ENCODE measurements at places on chromosomes 2 and 18.

DNA sequence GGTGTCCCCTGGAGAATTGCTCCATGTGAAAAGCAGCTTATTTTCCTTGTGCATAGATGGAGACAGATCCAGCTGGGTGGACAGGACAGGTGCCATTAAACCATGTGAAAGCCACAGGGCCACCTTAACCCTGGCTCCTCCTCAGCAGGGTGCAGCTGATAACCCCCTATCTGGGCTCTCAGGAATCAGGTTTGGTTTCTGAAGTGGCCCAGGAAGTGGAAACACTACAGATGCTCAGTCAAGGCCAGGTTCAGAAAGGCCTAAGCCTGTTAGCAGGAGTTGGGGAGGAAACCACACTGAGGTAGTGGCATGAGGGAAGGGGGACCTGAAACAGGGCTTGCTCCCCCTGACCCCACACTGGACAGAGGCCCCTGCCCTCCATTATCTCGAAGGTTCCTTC, 217.0 kb downstream of the SPP2 start:
- DNase-seq: no peak

GRCh38 chr2:169131587-169132512, 62.5 kb downstream of the DHRS9 start:
- DNase-seq: peak; percentile 63

- no peak for DNase-seq
Observed at GRCh38 chr18:23661735-23662308, 889 bp downstream of the ANKRD29 start.

DNA sequence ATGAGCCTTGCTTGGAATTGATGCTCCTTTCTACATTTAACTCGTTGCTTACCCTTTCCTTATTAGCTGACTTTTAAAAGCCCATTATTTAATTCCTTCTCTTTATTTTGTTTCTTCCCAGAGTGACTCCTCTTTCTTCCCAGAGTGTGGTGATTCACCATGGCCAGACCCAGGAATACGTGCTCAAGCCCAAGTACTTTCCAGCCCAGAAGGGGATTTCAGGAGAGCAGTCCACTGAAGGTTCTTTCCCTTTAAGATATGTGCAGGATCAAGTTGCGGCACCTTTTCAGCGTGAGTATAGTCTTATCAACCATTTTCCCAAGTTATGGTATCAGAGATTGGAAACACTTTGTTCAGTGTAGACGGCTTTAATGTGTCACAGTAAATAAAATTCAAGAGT, 163.7 kb downstream of the LTBP1 start:
- no peak for DNase-seq

DNA sequence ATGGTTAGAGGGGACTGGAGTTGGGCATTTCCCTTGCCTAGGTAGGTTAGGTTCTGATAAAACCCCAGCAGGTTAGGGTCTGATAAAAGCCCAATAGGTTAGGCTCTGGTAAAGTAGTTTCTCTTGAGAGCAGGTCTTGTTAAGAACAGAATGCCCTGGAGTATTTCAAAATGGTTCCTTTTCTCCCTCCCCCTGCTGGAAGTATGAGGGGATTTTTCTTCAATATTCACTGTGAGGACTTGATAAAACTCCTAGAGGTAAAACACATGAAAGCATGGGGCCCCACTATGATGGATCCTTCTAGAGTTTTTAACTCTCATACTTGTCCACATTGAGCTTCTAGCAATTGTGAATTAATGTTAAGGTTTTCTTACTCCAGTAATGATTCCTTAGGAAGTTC, 27.6 kb downstream of the ANKAR start:
- DNase-seq: no peak

DNA sequence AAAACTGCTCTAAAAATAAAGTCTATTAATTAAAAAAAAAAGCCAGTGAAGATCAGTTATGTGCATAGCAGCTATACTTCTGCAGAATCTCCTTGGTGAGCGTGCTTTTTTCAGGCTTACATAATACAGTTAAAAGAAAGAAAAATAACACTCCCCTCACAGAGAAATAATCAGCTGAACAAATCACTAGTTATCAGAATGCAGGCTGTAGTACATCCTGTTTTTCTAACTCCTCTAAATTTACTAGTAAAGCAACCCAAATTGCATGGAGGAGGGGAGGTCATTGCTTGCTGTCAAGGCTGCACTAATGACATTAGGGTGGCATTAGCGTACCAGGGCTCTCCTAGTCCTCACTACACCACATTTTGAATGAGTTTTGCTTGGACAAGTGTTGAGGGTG, 192.2 kb downstream of the PLCL1 start:
- DNase-seq: no peak

DNA sequence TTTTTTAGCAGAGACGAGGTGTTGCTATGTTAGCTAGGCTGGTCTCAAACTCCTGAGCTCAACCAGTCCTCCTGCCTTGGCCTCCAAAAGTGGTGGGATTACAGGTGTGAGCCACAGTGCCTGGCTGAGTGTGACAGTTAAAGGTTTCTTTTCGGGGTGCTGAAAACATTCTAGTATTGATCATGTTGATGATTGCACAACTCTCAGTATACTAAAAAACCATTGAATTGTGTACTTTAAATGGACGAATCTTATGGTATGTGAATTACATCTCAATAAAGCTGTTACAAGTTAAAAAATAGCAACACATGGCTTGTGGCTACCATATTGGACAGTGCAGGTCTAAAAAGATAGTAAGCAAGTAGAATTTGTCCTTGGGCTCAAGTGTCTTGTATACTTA, 22.3 kb downstream of the PAPOLG start:
- DNase-seq: no peak

DNA sequence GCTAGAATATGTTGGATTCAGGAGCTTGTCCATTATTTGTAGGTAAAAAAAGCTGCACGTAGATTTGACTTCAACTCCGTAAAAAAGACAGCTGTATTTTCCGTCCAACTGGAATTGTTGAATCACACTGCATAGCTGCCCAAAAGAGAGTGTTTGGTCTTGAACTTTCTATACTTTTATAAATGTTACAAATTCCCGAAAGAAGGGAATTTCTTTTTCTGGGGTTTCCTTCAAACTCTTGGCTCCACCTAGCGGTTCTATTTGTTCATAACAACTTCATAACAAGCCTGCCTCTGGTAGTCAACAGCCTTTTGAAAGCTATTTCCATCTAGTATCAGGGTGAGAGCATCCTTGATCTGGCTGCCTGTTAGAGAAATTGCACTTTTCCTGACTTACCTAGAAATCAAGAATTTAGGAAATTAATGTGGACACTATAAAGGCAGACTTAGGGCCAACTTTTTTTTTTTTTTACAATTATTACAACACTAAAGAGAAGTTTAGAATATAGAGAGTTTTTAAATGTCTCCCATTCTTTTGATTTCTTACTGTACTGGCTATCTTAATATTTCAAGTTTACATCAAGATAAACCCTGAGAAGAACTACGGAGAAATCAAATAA, 48.1 kb downstream of the TMEM185B start:
- DNase-seq: peak; percentile 76

DNA sequence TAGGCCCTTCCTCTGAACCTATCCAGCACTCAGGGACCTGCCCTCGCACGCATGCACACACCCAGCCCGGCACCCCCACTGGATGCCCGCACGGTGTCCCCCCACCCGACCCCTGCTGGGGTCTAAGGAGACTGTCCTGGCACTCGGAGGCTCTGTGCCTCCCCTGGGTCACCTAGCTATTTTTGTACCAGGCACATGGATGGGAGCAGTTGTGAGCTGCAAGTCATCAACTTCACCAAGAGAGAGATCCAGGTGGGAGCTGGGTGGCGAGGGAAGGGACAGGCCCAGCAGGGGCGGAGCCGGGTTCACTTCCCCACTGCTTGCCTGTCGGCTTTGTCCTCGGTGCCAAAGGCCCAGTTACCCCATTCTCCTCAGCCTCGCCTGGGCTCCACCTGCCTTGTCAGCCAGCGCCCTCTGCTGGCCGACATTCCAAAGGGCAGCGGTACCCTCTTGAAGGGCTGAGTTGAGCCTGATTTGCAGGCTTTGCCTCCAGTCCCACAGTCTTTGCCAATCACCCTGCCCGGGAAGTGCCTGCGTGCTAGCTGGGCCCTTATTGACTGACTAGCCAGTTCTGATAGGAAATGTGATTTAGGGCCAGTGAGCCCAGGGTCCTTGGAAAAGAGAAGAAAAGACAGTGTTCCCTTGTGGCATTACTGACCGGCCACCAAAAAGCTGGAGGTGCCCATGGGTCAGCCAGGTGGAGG, 5.8 kb downstream of the NT5DC4 start:
- peak; percentile 88 for DNase-seq

- DNase-seq: no peak
Observed at GRCh38 chr2:179682756-179683155, 178.7 kb downstream of the ZNF385B start.

GRCh38 chr2:27080140-27080469, 1.7 kb downstream of the EMILIN1 start:
- DNase-seq: no peak

DNA sequence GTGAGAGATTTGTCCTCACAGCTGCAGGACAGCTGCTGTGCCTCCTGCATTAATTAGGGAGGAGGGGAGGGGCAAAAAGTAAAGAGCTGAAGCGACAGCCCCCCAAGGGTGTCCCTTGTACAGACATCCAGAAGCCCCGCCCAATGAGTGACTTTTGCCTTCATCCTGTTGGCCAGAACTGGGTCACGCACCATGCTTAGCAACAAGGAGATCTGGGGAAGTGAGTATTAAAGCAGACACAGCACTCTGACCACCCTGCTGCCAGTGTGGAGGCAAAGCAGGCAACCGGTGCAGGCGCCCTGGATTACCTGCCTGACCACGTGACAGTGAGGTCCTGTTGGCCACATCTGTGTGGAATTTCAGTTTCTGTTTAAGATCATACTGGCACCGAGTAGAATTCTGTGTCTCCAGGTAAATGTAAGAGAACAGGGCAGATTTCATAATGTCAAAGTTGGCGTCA, 21.5 kb upstream of the BIN1 start:
- DNase-seq: peak; percentile 49

DNA sequence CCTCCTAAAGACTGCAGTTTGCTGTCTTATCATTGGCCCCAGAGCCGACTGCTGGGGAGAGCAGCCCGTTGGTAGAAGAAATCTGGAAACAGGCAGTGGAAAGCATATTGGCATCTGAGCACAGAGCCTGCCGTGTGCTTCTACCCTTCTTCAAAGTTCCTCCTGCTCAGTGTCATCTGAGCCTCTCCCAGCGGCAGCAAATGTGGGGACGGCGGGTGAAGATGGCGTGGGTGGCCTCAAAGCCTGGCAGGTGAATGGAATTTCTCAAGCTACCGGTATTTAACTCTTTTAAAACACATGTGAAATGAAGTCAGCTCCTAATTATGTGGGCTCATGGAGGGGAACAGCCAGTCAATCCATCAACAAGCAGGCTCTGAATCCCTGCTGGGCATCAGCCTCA, 181.6 kb upstream of the PXDN start:
- DNase-seq: no peak

DNA sequence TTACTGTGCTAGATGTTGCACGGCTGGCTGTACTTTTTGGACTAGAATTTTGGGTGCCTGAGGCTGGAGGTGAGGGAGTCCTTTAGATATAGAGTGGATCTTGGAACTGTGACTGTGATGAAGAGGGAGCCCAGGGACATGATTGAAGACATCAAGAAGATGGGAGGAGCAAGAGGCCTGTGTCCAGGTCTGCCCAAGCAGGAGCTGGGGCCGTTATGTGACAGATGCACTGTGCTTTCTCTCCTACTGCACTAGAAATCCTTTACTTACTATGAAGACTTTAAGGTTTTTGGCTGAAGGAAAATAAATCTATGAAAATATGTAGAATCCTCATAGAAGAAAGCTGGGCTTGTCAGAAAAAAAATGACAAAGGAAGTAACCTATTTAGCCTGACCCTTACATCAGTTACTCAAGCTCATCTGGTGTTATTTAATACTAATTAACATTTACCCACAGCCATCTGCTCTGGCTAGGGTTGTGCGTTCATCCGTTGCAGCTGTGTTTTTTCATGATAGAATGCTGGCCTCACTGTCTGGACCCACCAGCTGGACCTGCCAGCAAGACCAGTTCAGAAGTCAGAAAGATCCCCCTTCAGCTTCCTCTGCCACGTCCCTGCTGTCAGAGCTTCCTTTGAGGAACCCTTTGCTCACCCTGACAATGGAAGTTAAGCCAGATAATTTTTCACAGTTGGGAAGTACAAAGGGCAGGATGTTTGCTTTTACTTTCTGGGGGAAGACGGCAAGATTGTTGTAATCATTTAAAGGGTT, 16.7 kb downstream of the TSN start:
- DNase-seq: no peak

GRCh38 chr2:240140511-240140910, at the start of gene OTOS:
OTOS (minus strand) TSS chr2:240140658; CDS start chr2:240140326, 332 bp downstream.
- no peak for DNase-seq

DNA sequence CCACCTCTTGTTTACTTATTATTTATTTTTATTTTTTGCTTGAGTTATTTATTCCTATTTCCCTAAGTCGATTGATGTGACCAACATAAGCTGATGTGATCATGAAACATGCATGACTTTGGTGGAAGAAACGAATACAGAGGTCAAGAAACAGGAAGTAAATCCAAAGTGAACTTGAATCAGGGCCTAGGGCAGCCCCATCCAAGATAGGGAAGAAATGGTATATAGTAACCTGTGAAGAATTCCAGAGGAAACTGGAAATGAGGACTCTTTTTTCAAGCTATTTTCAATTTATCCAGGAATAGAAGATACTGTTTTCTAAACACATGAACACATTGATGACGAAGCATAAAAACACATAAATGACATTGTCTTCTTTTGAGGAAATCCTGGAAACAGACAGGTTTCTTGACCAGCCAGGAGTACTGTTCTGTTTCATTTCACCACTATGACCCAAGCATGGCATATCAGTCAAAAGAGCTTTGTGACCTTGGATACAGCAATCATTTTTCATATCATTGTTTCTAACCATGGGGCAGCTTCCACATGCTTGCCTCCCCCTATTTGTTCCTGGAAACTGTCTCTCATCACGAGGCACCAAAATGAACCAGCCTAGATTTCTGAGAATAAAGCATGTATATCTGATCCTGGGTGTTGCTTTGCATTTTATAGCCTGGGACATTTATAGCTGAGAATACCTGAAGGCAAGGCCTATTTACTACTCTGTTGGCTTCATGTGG, 9.1 kb upstream of the LCLAT1 start:
- DNase-seq: no peak

GRCh38 chr18:64403784-64404503, 255.1 kb upstream of the LINC00305 start:
- no peak for DNase-seq

DNA sequence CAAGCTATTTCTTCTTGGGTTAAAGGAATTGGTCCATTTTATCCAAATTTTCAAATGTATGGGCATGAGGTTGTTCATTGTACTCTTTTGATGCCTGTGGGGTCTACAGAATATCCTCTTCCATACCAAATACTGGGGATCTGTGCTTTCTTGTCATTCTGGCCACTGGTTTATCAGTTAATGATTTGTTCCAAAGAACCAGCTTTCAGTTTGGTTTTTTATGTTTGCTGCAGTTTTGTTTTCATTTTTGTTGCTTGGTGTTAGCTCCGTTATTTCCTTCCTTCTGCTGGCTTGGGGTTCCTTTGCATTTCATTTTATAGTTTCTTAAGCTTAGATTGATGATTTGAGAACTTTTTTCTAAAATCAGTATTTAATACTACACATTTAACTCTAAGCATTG, 45.5 kb downstream of the SLC66A2 start:
- no peak for DNase-seq

All from midbrain (tissue), 1 donor.